Bone marrow (tissue), 2 donors: ENCODE measurements at places on chromosomes 7 and 10.

GRCh38 chr7:116713918-116714317 lies 41.9 kb downstream of the MET start:
- DNase-seq, result no peak

- DNase-seq, result no peak
These were observed 7.0 kb downstream of the PTF1A start for GRCh38 chr10:23198940-23199767.

DNA sequence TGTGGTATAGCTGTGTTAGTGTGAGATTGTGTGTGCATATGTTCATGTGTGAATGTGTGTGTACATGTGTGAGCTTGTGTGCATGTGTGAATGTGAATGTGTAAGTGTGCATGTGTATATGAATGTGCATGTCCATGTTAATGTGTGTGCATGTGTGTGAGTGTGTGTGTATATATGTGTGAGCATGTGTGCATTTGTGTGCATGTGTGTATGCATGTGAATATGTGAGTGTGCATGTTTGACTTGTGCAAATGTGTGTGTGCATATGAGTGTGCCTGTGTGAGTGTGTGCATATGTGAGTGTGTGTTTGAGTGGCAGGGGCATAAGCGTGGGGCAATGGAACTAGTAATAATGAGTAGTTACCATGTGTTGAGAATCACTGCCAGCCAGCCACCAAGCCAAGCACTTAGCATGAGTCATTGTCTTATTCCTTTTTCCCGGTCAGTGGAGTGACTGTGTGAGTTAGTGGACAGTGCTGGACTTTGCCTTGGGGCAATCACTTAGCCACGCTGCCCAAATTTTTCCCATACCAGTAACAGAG lies 46.3 kb upstream of the SHH start:
- no peak for DNase-seq

DNA sequence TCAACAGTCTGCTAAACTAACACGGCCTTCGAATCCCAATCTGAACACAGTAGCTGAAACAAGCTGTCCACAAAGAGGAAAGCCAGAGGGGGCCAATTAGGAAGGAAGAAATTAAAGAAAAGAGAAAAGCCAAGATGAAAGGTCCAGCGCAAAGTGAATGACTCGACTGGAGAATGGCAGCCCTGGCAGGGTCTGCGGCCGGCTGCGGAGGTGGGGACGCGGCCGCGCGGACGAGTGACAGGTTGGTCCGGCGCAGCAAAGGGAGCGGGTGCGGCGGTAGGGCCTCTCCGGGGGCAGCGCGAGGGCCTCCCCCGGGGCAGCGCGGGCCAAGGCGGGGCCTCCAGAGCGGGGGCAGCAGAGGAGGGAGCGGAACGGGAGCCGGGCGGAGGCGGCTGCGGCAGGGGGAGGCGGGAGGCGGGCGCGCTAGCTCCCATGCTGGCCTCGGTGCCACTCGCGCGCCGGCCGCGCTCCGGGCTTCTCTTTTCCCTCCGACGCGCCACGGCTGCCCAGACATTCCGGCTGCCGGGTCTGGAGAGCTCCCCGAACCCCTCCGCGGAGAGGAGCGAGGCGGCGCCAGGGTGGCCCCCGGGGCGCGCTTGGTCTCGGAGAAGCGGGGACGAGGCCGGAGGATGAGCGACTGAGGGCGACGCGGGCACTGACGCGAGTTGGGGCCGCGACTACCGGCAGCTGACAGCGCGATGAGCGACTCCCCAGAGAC lies at the start of gene VWC2:
TSS of gene VWC2 (plus strand) at position 421 of the 718 bp plus-strand sequence. CDS start 1,798 bp downstream, outside the sequence.
- no peak for DNase-seq

GRCh38 chr7:80224415-80224814 lies 89.8 kb downstream of the GNAI1 start:
- no peak for DNase-seq

- DNase-seq, result no peak
These were observed 471 bp downstream of the PFKP start for GRCh38 chr10:3067859-3068179.

- no peak for DNase-seq
These were observed 101.2 kb downstream of the DNMBP start for GRCh38 chr10:99908512-99908911.

DNA sequence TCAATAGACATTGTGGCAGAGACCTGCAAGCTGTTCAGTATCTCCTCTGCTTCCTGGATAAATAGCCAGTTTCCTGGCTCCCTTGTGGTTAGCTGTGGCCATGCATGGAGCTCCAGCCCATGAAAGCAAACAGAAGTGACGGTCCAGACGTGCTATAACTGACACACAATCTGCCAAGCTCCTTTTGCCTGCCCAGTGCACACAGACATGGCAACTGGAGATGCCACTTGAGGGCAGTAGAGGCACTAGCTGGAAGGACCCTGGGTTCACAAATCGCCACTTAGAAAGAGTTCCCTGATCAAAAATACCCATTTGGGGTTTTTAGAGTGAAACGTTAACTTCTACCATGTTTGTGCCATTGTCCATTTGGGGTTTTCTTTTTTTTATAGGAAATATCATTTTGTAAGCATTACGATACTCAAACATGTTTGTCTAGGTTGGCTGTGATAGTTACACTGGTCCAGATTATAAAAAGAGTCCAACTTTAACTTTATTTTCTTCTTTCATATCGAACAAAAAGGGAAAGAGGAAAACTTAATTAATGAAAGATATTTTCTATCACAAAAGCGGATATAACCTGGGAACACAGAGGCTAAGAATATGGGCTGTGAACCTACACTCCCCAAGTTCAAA lies 31.3 kb downstream of the KIN start:
- DNase-seq, result no peak

DNA sequence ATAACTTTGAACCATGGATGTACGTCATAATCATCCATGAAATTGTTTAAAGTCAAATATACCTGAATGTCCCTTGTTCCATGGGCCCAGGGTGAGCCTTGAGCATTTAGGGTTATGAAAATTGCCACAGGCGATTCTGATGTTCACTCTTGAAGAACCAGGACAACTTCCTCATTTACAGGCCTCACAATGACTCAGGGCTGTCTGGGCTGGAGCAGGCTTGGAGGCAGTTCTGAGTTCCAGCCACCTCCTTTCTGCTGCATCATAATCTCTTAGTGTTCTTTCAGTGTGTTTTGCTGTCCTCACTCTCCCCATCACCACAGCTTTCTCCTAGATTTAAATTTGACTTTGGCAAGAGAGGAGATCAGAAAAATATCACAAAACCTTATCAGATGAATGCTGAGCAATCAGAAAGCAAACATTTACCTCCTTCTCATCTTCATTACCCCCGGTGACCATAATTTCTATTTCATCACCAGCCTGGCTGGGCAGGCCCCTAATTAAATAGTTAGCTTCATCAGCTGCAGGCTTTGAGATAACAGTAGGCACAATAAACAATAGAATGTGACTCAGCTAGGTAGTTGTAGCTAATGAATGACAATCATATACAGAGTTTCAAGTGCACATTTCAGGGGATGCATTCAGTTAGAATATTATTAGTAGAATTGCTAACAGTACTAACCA lies 571.0 kb downstream of the SH2D4B start:
- DNase-seq, result peak; percentile 5

- DNase-seq, result no peak
These were observed 159.3 kb downstream of the SH3PXD2A start for GRCh38 chr10:103696094-103696410.

- no peak for DNase-seq
These were observed 33.0 kb downstream of the MAGI2 start for GRCh38 chr7:79420464-79420863.

- DNase-seq, result no peak
These were observed 316.9 kb upstream of the LRRN3 start for GRCh38 chr7:110774071-110774470.

- DNase-seq, result no peak
These were observed 176.8 kb downstream of the WNT2 start for GRCh38 chr7:117146059-117146458.

DNA sequence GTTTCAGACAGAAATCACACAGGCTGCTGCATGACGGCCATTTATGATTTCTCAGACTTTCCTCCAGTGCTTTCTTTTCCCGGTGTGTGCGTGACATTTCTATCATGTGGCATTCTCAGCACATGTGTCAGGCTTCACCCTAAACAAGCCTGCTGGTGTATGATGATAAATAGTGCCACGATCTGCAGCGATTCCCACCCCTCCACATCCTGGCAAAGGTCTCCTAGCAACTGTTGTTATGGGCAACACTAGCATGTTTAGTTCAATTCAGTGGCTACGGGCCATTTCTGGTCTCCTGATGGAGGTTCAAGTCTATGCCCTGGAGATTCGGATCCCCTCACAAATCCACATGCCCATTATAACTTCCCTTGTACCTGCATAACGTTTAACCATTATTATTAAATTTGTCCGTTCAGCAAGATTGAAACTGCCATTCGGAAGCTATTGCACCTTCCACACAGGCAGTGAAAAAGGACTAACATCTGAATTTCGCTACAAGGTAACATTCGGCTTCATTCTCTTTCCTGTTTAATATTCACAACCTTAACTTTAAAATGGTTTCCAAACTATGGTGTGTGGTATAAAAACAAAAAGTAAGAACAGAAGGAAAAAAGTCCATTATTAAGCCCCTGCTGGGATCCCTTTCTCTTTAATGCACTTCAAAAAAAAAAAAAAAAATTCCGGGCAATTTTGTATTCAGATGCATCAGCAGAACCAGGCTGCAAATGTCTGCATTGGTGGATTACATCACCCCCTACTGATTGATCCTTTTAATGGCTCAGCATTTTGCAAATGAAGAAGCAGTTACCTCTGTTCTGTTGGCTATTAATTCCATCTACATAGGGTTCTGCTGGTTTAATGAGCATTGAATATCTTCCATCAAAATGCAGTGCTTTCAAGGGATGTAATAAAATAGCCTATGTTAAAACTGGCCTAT lies 90.2 kb downstream of the FRMD4A start:
- DNase-seq, result no peak

GRCh38 chr10:97327348-97328294 lies 6.9 kb downstream of the FRAT2 start:
- DNase-seq, result no peak

GRCh38 chr7:149828357-149829309 lies 9.5 kb upstream of the ZNF862 start:
- no peak for DNase-seq

- DNase-seq, result no peak
These were observed 1.2 kb downstream of the NPC1L1 start for GRCh38 chr7:44539669-44540506.

DNA sequence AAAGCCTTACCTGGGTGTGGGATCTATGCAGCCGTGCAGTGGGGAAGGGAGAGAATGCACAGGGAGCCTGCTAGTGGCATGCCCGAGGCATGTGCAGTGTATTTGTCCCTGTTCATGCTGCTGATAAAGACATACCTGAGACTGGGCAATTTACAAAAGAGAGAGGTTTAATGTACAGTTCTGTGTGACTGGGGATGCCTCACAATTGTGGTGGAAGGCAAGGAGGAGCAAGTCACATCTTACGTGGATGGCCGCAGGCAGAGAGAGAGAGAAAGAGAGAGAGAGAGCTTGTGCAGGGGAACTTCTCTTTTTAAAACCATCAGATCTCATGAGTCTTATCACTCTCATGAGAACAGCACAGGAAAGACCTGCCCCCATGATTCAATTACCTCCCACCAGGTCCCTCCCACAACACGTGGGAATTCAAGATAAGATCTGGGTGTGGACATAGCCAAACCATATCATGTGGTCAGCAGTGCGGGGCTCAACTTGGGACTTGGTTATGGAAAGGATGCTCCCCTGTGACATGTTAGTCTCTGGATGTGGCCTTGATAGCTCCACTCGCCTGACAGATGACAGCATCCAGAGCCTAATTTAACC lies 128.9 kb downstream of the DOCK1 start:
- no peak for DNase-seq

- no peak for DNase-seq
These were observed 222.9 kb downstream of the TCERG1L start for GRCh38 chr10:131088619-131089018.

- no peak for DNase-seq
These were observed 276.8 kb downstream of the KCNMA1 start for GRCh38 chr10:77360835-77361234.

- no peak for DNase-seq
These were observed 41.3 kb downstream of the LDB3 start for GRCh38 chr10:86709396-86710185.

DNA sequence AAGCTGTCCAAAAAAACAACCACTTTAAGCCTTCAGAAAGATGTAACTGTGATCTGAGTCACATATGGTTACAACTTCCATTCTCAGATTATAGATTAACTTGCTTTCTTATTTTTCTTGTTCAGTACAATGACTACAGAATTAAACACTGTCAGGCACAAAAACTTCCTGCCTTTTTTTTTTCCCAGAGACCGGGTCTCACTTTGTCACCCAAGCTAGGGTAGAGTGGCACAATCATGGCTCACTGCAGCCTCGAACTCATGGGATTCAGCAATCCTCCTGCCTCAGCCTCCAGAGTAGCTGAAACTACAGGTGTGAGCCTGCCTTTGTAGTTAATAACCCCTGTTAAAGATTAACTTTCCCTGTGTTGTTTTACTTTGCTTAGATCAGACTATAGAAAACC lies 163.2 kb downstream of the AVL9 start:
- no peak for DNase-seq

GRCh38 chr7:155269766-155270585 lies 27.7 kb upstream of the INSIG1 start:
- no peak for DNase-seq

- no peak for DNase-seq
These were observed 37.1 kb upstream of the DKK1 start for GRCh38 chr10:52276986-52277385.

GRCh38 chr10:113921561-113922370 lies 67.3 kb downstream of the NHLRC2 start:
- no peak for DNase-seq

DNA sequence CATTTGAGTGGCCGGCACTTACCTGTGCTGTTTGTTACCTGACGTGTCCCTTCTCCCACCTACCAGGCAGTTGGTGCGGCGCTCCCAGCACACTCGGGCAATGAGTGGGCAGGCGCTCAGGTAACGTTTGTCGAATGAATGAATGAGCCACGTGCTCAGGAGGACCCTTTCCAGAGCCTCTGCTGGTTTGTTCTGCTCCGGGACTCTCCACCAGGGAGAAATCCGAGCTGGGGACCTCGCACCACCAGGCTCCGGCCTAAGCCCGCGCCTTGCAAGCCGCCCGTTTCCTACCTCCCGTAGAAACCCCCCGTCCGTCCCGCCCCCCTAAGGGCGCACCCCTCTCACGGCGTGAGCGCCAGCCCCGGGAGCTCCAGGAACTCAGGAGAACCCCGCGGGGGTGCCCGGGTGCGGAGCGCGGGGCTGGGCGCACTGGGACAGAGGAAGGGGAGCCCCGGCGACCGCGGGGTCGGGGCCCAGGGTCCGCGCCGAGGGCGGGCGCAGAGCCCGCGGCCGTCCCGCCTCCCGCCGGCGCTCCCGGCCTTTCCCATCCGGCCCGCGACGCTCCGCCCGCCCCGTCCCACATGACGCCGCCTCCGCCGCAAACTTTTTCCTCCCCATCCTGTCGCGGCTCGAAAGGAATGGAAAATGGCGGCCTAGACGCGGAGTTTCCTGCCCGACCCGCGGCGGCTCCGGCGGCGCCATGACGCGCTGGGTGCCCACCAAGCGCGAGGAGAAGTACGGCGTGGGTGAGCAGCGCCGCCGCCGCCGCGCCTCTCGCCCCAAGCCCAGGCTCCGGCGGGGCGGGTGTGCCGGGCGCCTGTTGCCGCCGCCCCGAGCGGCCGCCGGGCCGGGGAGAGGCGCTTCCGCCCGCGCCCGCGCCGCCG lies at the start of gene DOCK1:
TSS of gene DOCK1 (plus strand) at position 611 of the 884 bp plus-strand sequence. CDS start at position 701, 90 bp downstream.
- DNase-seq, result no peak
